Tongue (tissue), 3 donors: ENCODE measurements at places on chromosomes 2 and 18. TPM values are rescaled to one million over a fixed set of nuclear protein-coding genes. Genes with fewer than 3 reads are reported as not detected.

Gene LBH
- total RNA-seq: 56.4 TPM

Gene FAM161A
- 7.5 TPM for total RNA-seq

DNA sequence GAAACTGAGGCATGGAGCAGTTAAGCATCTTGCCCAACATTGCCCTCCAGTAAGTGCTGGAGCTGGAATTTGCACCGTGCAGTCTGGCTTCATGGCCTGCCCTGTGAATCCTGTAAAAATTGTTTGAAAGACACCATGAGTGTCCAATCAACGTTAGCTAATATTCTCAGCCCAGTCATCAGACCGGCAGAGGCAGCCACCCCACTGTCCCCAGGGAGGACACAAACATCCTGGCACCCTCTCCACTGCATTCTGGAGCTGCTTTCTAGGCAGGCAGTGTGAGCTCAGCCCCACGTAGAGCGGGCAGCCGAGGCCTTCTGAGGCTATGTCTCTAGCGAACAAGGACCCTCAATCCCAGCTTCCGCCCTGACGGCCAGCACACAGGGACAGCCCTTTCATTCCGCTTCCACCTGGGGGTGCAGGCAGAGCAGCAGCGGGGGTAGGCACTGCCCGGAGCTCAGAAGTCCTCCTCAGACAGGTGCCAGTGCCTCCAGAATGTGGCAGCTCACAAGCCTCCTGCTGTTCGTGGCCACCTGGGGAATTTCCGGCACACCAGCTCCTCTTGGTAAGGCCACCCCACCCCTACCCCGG, 1.3 kb downstream of the PROC start:
- no peak for DNase-seq

DNA sequence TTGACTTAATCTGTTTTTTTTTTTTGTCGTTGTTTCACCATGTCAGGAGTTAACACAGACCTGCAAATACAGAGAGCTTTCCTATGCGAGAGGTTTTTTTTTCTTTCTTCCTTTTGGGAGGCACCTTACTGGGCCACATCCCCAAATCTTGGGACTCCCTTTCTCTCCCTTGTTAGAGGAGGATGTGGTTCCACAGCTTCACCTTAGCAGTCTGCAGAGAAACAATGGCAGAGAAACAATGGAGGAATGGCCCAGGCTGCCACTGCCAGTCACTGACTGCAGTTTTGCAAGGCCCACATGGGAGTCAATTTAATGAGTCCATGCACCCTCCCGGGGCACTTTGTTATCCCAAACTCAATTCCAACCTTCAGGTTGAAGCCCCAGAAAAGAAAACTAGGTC, 20.8 kb upstream of the PDK1 start:
- DNase-seq: no peak
